B cell (primary cell): ENCODE measurements at places on chromosomes 2 and 18. TPM values are rescaled to one million over a fixed set of nuclear protein-coding genes. Genes with fewer than 3 reads are reported as not detected.

DNA sequence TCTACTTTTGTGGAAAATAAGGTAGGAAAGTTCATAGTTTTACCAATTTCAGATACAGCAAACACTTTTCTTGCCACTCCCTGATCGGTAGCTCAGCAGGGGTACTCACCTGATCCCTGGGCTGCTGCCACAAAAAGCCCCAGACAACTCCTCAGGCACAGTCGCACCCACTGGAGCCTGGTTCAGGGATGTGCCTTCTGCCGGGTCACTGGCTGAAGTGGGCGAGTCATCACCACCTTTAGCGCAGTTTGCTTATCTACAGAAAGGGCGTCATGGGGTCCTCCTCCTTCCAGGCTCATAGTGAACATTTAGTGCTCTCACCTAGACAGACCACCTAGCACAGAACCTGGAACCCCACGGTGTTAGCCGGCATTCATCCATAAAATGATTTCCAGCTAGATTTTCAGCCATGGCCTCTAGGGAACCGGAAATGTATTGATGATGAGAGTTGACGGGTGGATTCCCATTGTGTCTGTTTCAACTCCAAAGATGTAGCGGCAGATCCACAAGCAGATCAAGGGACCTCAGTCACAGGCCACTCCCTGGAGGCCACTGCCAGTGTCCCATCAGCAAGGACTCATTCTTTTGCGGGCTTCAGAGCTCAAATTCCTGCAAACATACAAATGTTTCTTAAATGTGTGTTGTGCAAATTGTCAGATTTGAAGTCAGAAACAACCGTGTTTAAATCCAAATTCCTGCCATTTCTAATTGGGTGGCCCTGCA lies 408.4 kb upstream of the SALL3 start:
- DNase-seq: no peak

DNA sequence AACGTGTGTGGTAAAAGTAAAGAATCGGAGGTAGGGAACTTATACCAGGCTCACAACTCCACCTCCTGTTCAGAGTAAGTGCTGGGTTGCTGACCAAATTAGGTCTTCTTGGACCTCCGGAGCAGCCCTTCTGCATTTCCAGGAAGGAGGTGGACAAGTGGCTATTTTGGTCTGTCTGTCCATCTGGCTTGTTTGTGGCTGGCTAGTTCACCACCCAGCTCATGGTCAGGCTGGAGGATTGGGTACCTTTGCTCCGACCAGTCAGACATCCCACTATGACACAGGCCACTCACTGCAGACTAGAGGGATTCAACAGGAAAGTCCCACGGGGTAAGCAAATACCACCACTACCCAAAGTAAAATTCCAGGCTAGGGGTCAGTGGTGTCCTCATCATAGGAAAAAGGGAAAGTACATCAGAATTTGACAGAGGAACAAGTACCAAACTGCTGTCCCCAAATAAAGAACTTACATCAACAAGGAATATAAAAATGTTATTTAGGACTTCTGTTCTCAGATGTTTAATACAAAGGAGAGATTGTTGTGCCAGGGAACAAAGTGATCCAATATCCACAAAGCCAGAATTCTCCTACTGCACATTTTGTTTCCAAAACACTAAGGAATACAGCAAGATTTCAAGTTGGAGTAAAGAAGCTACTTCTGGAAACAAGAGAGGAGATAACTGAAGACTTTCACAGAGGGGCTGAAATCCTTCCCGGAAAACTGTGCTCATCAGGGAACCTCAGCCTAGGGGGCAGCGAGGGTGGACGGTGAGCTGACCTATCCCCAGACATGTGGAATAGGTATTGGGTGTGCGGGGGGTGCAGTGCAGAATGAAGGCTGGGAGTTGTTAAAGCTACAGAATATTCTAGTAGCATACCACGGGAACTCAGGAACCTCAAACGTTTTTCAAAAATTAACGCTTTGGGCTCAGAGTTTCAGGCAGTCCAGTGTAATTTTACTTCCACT lies 56.9 kb downstream of the BCL2 start:
- no peak for DNase-seq

Gene FAM237A
- total RNA-seq: not detected in 2 replicates

Gene HOXD9
- not detected in 2 replicates for total RNA-seq

Gene FHOD3
- not detected in 2 replicates for total RNA-seq
